ENCODE measurements at places on chromosomes 12 and 14.

DNA sequence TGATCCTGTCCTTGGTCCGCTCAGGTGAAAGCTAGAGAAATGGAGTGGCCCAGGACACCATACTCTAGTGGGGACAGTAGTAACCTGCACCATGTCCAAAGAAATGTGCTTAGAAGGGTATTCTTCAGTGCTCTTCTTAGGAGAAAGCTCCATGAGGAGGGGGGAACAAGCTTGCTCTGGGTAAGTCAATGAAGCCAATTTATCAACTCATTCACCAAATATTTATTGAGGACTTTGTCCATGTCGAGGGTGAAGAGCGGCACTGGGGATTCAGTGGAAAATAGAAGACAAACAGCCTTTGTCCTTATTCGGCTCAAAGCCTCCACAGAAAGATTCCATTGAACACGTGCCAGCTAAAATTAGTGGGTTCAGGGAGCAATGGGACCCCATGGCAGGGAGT lies 677.8 kb downstream of the BCL11B start:
- no peaks in the 10 kb centered on the region for H3K4me1 ChIP-seq
- no peak for DNase-seq
- no peaks in the 10 kb centered on the region for H3K27me3 ChIP-seq
- peaks cover 3% of the 10 kb centered on the region for H3K36me3 ChIP-seq

- H3K27me3 ChIP-seq = no peaks in the 10 kb centered on the region
- H3K4me1 ChIP-seq = no peaks in the 10 kb centered on the region
- DNase-seq = no peak
- H3K4me3 ChIP-seq = no peak overlapping the region
These were observed 153.4 kb upstream of the PDZRN4 start for GRCh38 chr12:41034686-41035085.

DNA sequence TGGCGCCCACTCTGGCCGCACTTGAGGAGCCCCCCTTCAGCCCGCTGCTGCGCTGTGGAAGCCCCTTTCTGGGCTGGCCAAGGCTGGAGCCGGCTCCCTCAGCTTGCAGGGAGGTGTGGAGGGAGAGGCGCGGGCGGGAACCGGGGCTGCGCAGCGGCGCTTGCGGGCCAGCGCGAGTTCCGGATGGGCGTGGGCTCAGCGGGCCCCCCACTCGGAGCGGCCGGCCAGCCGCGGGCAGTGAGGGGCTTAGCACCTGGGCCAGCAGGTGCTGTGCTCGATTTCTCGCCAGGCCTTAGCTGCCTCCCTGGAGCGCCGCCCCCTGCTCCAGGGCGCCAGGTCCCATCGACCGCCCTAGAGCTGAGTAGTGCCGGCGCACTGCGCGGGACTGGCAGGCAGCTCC lies 8.0 kb upstream of the VWF start:
- H3K36me3 ChIP-seq = no peaks in the 10 kb centered on the region
- H3K4me3 ChIP-seq = no peak overlapping the region
- no peaks in the 10 kb centered on the region for H3K27me3 ChIP-seq
- DNase-seq = no peak
- peaks cover 2% of the 10 kb centered on the region for H3K4me1 ChIP-seq

GRCh38 chr12:70837026-70837425 lies 83.5 kb downstream of the PTPRR start:
- H3K27ac ChIP-seq = no peak overlapping the region
- H3K36me3 ChIP-seq = no peaks in the 10 kb centered on the region

DNA sequence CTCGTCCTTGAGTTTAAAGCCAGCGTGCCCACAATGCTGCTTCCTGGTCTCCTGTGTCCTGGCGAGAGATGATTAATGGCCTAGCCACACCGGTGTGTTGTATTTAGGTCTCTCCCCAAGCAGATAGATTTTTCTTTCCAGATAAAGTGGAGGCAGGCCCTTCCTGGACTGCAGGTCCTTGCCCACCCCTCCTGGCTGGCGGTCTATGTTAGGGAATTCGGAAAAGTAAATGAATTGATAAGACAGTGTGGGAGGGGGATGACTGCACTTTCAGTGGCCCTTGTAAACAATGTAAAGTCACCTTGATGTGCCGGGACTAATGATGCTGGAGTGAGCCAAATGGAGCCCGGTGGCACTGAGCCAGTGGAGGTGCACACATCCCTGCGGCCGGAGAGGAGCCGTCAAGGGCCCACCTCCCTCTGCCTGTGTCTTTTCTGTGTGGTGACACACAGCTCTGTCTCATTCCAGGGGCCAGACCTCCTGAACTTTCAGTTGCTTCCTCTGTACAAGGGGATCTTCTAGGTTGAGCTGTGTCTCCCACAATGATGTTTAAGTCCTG lies 70.6 kb upstream of the ESRRB start:
- DNase-seq = no peak
- no peaks in the 10 kb centered on the region for H3K4me1 ChIP-seq
- peaks cover 22% of the 10 kb centered on the region for H3K27me3 ChIP-seq
- H3K36me3 ChIP-seq = no peaks in the 10 kb centered on the region
- no peak overlapping the region for H3K27ac ChIP-seq

DNA sequence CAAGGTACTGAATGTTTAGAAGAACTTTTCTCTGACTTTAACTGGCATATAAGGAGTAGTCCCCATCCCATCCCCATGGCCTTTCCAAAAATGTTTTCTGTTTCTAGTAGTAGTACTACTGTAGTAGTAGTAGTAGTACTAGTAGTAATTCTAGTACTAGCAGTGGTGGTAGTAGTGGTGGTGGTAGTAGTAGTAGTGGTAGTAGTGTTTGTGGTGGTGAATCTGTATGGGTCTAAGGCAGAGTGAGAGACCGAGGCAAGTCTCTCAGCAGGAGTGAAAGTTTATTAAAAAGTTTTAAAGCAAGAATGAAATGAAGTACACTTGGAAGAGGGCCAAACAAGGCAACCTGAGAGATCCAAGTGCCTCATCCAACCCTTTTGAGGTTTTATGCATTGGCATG lies 58.6 kb downstream of the FOXN4 start:
- no peak for DNase-seq
- H3K27me3 ChIP-seq = no peaks in the 10 kb centered on the region
- no peak overlapping the region for H3K27ac ChIP-seq
- peaks cover 9% of the 10 kb centered on the region for H3K4me1 ChIP-seq
